ENCODE measurements at places on chromosomes 1 and 21. TPM values are rescaled to one million over a fixed set of nuclear protein-coding genes. Genes with fewer than 3 reads are reported as not detected.
A peak's percentile ranks its signal among the peaks of the same experiment; 100 is the strongest.

GRCh38 chr1:198734323-198735008, 95.6 kb downstream of the PTPRC start:
- no peaks in the 10 kb centered on the region for H3K36me3 ChIP-seq
- no peaks in the 10 kb centered on the region for H3K27me3 ChIP-seq
- H3K4me1 ChIP-seq = no peaks in the 10 kb centered on the region
- no peak overlapping the region for H3K4me3 ChIP-seq

DNA sequence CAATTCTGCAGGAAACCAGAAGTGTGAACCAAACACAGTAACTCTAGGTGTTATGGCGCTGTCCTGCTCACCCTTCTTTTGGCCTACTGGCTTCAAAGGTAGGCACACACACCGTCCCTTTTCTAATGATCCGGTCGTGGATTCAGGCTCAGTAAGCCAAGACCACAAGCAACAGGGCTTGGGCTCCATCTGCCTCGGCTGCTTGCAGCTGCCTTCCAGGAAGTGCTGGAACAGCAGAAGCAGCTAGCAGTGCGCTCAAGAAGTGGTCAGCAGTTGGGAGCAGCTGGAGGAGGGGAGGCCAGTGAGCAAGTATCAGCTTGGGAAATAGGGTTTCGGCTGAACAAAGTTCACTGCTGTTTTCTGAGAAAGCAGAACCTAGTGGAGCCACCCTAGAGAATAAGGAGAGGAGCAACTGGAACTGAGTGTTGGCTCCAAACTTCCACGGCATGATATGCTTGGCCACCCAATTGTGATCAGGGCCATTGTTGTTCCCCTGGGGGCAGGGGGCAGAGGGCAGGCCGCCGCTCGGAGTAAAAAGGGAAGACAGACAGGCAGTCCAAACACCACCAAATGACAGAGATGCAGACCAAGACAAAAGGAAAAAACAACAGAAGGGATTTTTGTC, 173.4 kb downstream of the TOMM20 start:
- H3K4me1 ChIP-seq = peaks cover 44% of the 10 kb centered on the region
- peak; percentile 75 for DNase-seq
- H3K36me3 ChIP-seq = no peaks in the 10 kb centered on the region
- H3K27ac ChIP-seq = peak overlapping the region; percentile 96
- no peak overlapping the region for H3K4me3 ChIP-seq
- no peaks in the 10 kb centered on the region for H3K27me3 ChIP-seq

- H3K4me1 ChIP-seq = peaks cover 15% of the 10 kb centered on the region
- peak overlapping the region; percentile 70 for H3K4me3 ChIP-seq
- H3K36me3 ChIP-seq = no peaks in the 10 kb centered on the region
- H3K27ac ChIP-seq = peak overlapping the region; percentile 92
- no peaks in the 10 kb centered on the region for H3K27me3 ChIP-seq
Measured at GRCh38 chr1:150365941-150366340, 2.0 kb downstream of the RPRD2 start.

DNA sequence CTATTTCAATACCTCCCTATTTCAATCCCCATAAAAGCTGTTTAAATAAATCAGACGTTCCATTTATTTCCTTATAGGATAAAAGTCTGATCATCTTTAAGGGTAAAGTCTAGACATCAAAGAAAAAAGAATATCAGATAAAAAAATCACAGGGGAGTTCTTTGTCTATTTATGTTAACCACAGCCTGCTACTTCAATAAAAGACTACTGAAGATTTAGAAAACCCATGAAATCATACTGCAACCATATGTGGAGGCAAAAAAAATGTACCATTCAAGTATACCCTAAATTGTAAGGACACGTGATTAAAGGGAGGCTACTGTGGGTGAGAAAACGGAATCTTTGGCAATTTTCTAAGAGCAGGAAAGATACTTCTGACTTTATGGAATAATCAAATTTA, 108.2 kb upstream of the TNFSF4 start:
- no peaks in the 10 kb centered on the region for H3K36me3 ChIP-seq
- no peaks in the 10 kb centered on the region for H3K4me1 ChIP-seq

DNA sequence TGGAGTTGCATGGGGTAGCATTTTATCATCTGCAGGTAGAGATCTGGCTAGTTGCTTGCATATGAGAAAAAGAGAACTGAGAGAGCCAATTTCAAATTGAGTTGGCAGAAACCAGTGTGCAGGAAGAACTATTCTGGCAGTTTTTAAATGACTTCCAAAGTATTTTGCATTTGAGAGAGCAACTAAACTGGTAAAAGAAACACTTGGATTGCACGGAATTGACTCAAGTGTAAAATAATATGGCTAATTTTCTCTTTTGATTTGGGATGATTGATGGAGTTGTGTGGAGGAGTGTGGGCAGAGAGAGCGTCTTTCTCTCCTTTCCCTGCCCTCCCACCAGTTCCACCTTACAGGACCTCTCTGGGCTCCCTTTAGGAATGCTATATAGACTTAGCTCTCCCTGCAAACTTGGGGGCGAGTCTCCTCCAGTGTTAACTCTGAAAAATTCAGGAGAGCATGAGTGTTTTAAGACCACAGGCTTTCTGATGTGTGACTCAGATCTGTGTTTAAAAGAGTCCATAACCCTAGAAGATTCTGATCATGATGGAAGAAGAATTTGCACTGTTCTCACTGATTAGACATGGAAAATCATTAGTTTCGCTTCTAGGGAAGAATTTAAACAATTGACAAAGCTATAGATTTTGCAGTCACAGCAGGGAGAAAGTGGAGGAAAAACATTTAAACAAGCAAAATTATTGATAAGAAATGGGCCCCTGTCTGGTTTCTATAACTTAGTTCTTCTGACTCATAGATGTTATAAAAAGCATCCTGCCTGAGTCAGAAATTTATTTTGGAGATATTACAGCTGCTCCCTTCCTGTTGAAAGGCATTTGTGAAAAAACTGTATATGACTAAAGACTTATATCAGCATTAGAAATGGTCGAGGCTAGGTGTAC, 24.9 kb upstream of the CTBS start:
- H3K36me3 ChIP-seq = no peaks in the 10 kb centered on the region
- H3K4me3 ChIP-seq = no peak overlapping the region
- H3K4me1 ChIP-seq = peaks cover 7% of the 10 kb centered on the region
- no peaks in the 10 kb centered on the region for H3K27me3 ChIP-seq
- DNase-seq = no peak
- no peak overlapping the region for H3K27ac ChIP-seq

DNA sequence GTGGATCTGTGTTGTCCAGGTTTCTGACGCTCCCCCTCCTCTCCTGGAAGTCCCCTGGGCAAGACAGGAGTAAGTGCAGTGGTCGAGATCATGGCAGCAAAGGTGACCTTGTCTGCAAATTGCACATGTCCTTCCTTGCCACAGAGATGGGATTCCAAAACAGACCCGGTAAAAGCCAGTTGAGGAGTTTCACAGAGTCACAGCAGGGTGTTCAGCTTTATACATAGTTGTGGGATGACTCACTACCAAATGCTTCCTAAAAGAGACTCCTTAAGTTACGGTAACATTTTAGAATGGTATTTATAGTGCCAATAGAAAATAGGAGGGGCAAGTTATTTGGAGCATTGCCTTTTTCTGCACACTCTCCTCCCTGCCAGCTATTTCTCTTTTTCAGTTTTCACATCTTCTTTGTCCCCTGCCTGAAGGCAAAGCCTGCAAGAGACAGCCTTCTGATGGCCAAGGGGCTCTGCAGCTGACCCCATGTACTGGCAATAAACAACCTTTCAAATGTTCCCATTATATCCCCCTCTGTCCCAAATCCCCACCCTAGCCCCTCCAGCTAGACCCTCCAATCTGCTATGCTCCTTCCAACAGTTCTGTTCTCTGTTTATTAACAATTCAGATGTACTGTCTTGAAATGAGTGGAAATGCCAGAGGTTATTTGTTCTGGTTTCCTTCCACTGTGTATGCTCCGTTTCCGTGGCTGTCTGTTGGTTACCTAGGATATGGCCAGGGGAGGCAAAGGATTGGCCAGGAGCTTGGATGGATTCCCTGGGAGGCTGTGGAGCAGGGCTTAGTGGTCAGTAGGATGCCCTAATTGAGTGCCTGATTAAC, 115.0 kb downstream of the TGFB2 start:
- H3K4me3 ChIP-seq = peak overlapping the region; percentile 13
- H3K27ac ChIP-seq = peak overlapping the region; percentile 82
- no peaks in the 10 kb centered on the region for H3K36me3 ChIP-seq
- peak; percentile 60 for DNase-seq

DNA sequence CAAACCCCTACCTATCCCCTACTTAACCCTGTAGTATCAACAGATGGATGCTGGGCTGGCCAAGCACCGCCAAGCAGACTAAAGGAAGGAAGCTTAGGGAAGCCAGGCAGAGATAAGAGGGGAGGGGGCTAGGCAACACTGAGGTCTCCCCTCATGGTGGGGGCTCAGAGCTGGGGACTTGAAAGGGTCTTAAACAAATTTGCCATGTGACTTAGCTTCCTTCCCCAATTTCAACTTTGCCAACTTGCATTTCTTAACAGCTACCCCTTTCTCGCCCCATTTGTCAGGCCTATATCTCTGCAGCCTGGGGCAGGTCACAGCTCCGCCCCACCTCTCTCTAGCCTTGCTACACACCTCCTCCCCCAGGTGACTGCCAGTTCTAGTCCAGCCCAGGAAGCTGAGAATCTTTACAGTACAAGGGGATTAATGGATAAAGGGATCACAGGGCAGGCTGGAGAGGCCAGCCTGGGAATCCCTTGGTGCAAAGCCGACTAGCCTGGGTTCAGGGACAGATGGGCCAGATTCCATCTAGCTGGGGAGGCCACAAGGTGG, 3.4 kb downstream of the KIF21B start:
- H3K27me3 ChIP-seq = no peaks in the 10 kb centered on the region
- H3K4me3 ChIP-seq = no peak overlapping the region
- no peaks in the 10 kb centered on the region for H3K36me3 ChIP-seq

GRCh38 chr1:14742181-14742980, 143.9 kb downstream of the KAZN start:
- no peaks in the 10 kb centered on the region for H3K4me1 ChIP-seq
- DNase-seq = no peak
- no peaks in the 10 kb centered on the region for H3K36me3 ChIP-seq
- peaks cover 62% of the 10 kb centered on the region for H3K27me3 ChIP-seq
- no peak overlapping the region for H3K27ac ChIP-seq
- H3K4me3 ChIP-seq = no peak overlapping the region

DNA sequence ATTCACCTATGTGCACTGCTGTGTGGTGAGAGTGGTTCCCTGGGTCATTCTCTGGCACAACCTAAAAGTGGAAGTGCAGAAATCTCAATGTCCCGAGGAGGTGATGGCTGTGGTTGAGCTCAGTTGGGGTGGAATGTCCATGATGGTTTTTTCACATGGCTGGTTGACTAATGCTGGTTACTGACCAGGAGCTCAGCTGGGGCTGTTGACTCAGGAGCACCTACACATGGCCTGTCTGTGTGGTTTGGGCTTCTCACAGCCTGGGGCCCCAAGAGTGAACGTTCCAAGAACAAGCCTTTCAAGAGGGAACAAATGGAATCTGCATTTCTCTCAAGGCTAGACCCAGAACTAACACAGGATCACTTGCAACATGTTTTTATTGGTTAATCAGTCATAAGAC, 6.4 kb upstream of the KANK4 start:
- no peak for DNase-seq
- no peaks in the 10 kb centered on the region for H3K4me1 ChIP-seq
- H3K27me3 ChIP-seq = peaks cover 4% of the 10 kb centered on the region
- H3K4me3 ChIP-seq = no peak overlapping the region

GRCh38 chr21:35593000-35593502, 467.3 kb downstream of the SETD4 start:
- H3K4me1 ChIP-seq = no peaks in the 10 kb centered on the region
- no peaks in the 10 kb centered on the region for H3K36me3 ChIP-seq
- no peak overlapping the region for H3K4me3 ChIP-seq
- no peak for DNase-seq
- H3K27ac ChIP-seq = no peak overlapping the region
- H3K27me3 ChIP-seq = peaks cover 2% of the 10 kb centered on the region

- no peak overlapping the region for H3K4me3 ChIP-seq
- H3K36me3 ChIP-seq = no peaks in the 10 kb centered on the region
- H3K4me1 ChIP-seq = no peaks in the 10 kb centered on the region
- H3K27me3 ChIP-seq = no peaks in the 10 kb centered on the region
Measured at GRCh38 chr1:54934869-54935268, 45.6 kb upstream of the TMEM61 start.

DNA sequence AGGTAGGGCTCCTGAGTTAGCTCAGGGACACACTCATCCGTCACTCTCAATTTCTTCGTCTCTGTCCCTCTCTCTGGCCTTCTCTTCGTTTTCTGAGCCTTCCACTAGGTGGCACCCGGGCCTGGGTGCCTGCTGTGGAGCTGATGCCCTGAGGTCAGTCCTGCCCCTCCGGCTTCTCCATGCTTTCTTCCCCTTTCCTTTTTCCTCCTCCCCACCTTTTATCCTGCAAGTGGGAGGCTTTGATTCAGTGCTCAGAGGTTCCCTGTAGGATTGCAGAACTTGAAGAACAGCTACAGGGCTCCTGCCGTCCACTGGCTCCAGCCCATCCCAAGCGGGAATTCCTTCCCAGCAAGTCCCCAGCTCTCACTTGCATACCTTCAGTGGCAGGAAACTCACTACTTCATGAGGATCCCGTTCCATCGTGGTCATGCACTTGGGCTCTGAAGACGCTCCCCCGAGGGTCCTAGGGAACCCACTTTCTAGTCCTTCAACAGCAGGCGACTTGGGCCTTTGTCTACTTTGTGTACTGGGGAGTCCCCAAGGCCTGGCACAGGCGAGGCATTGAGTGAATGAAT, 45.6 kb downstream of the SRRM1 start:
- peaks cover 33% of the 10 kb centered on the region for H3K4me1 ChIP-seq
- H3K4me3 ChIP-seq = no peak overlapping the region
- H3K27me3 ChIP-seq = no peaks in the 10 kb centered on the region
- H3K27ac ChIP-seq = peak overlapping the region; percentile 20

GRCh38 chr1:202192770-202193613, 607 bp upstream of the LGR6 start:
- H3K4me1 ChIP-seq = peaks cover 8% of the 10 kb centered on the region
- peaks cover 28% of the 10 kb centered on the region for H3K27me3 ChIP-seq
- no peak overlapping the region for H3K27ac ChIP-seq

DNA sequence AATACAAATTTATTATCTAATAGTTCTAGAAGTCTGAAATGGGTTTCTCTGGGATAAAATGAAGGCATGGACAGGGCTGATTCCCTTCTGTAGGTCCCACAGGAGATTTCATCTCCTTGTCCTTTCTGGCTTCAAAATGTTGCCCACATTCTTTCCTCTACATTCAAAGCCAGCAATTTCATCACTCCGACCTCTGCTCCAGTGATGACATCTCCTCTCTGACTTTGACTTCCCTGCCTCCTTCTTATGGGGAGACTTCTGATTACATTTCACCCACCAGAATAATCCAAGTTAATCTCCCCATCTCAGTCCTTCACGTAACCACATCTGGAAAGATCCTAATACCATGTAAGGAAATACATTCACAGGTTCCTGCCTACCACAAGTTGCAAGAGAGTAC, 358.0 kb upstream of the C1orf87 start:
- H3K4me3 ChIP-seq = no peak overlapping the region
- H3K27me3 ChIP-seq = no peaks in the 10 kb centered on the region
- no peak for DNase-seq
- H3K4me1 ChIP-seq = no peaks in the 10 kb centered on the region

GRCh38 chr21:40013001-40013735, 145.9 kb downstream of the PCP4 start:
- H3K36me3 ChIP-seq = no peaks in the 10 kb centered on the region
- DNase-seq = no peak
- H3K27ac ChIP-seq = no peak overlapping the region
- no peaks in the 10 kb centered on the region for H3K4me1 ChIP-seq
- no peaks in the 10 kb centered on the region for H3K27me3 ChIP-seq

B3GALT2 gene
- 19.0 TPM for total RNA-seq

INKA2 gene
- 11.5 TPM for total RNA-seq

S100A8 gene
- 65.1 TPM for total RNA-seq

PHACTR4 gene
- total RNA-seq = 16.1 TPM

PTGS2 gene
- 5.0 TPM for total RNA-seq

KPNA6 gene
- total RNA-seq = 82.9 TPM

HAX1 gene
- 169 TPM for total RNA-seq

DPH2 gene
- 11.2 TPM for total RNA-seq

NUF2 gene
- total RNA-seq = 2.5 TPM

C1orf74 gene
- total RNA-seq = 2.3 TPM

RHD gene
- not detected for total RNA-seq

RSPH1 gene
- not detected for total RNA-seq

ZFP69B gene
- total RNA-seq = 0.95 TPM

Data from heart right ventricle (tissue), 16 donors.